ENCODE measurements at places on chromosomes 1 and 21. TPM values are rescaled to one million over a fixed set of nuclear protein-coding genes. Genes with fewer than 3 reads are reported as not detected.

ASCL5 gene
- not detected for total RNA-seq

CASQ1 gene
- 0.66 TPM for total RNA-seq

DNA sequence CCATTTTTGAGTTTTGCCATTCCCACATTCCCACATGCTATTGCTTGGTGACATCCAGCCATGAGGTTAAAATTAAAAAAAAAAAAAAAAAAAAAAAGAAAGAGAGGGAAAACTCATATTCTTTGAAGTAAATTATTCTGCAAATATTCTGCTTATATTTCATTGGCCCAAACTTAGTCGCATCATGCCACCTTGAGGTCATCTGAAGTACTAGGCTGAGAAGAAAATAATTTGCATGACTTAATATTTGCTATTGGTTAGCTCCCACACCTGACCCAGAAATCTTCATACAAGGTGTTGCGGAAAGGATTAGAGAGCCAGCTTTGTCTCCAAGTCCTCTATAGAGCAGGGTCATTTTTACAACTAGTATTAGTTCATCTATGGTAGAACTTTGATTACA lies 2206.0 kb downstream of the MRPL39 start:
- no peak for DNase-seq

DNA sequence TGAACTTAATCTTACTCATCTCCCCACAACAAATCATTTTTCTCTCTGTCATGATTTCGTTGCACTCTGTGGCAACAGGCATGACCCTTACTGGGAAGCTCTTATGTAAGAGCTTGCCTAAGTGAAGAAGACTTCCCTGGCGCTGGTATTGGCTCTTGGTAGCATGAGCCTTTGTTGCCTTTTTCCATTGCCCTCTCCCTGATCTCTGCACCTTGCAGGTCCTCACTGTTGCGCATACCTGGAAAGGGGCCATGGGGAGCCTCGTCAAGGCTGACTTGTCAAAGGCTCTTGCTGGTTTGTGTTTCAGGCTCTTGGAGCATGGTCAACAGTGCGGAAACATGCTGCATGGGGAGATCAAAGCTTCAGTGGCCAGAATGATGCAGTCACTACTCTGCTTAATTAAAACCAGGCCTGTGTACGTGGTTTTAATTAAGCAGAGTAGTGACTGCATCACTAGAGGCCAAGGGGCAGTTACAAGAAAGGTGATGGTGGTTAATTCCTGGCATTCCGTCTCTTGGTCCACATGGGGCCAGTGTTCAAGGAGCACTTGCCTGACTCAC lies 141.3 kb downstream of the SPATA46 start:
- no peak for DNase-seq

DNA sequence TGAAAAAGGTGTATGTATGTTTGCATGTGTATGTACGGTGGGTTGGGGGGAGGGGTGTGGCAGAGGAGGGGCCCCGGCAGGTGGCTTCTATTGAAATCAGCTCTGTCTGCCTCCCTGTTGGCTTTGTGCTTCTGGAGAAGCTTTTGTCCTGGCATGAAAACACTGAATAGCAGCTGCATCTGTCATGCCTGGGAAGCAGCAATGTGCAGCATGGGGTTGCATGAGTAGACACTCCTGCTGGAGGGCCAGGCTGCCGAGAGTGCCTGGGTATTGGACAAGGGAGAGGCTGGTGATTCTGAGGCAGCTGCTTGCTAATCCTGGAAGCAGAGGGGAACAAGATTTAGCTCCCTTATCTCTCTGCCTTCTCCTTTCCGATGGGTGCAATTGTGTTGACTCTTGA lies 20.5 kb downstream of the MAPKAPK2 start:
- DNase-seq: peak; percentile 76

GRCh38 chr1:21200767-21201166 lies 24.1 kb upstream of the EIF4G3 start:
- DNase-seq: no peak

- DNase-seq: no peak
These were observed 3.8 kb downstream of the OR10K2 start for GRCh38 chr1:158422212-158422611.

DNA sequence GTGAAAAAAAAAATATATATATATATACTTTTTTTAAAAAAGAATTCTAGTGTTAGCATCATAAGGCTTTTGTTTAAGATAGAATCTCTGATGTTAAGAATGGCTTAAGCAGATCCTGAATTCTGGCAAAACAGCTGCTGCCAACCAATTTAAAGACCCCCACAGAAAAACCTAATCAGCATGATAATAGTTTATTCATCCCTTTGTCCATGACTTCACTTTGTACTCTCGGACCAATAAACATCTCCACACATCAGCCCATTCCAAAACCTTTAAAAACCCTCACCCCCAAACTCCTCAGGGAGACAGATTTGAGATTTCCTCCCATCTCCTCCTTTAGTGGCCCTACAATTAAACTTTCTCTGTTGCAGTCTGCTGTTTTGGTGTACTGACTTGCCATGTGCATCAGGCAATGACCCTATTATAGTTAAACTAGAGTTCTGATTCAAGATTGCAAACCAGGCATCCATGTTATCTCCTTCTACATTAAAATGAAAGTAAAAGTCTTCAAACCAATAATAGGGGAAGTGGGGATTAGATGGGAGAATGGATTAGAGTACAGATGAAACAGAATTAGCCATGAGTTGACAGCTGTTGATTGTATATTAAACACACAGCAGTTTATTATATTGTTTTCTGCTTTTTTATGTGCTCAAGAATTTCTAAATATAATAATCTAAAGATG lies 9.8 kb upstream of the PHTF1 start:
- no peak for DNase-seq

IFNLR1 gene
- 1.4 TPM for total RNA-seq

- no peak for DNase-seq
These were observed 160.2 kb downstream of the NTMT2 start for GRCh38 chr1:170305777-170306512.

Data from sigmoid colon (tissue), 7 donors.